ENCODE measurements at places on chromosomes 7 and 10.

GRCh38 chr7:28840592-28840995 is 117.5 kb downstream of the TRIL start:
- DNase-seq = no peak

DNA sequence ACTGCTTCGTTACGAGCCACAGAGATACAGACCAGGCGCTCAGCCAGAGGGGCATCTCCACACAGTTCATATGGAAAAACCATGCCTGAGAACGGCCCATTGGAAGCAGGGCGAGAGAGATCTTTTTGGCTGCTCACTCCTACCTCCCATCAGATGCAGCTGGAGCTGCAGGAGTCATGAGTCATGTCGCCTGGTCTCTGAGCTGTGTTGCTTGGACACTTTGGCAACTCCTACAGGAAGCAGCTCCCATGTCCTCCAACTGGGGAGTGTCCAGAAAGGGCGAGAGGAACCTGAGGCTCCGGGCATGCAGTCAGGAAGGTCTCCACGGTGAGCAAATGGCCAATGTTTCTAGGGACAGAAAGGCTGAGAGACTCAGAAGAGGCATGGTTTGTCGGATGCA is 24.9 kb downstream of the INSIG1 start:
- no peak for DNase-seq

- no peak for DNase-seq
Measured at GRCh38 chr7:21568762-21569161, 25.9 kb downstream of the DNAH11 start.

DNA sequence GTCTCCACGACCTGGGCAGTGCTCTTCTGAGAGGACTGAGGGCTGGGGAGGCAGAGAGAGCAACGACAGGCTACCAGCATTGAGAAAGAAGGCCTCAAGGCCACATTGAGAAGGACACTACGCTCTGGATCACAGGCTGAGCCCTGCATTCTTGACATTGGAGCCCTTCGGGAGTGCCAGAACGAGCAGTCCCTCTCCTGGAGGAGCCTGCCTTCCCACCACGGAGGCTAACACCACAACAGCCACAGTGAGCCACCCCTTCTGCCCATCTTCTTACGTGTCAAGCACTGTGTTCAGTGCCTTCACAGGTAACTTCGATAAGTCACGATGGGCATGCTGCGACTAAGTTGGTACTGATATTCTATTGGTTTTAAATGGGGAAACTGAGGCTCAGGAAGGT is 267.8 kb downstream of the RPS24 start:
- no peak for DNase-seq

DNA sequence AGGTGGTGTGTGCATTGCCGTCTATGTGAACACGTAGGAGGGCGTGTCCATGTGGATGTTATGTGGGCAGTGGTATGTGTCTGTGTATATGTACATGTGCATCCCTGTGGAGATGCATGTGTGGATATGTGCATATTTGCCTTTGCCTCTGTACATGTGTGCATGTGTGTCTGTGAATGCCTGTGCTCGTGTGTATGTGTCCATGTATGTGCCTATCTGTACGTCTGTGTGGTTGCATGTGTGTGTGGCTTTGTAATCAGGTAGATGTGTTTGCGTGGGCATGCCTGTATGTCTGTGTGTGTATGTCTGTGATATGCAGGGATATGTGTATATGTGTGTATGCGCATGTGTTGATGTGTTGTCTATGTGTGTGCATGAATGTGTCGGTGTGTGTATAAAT is 19.7 kb downstream of the ADCY1 start:
- DNase-seq = no peak

DNA sequence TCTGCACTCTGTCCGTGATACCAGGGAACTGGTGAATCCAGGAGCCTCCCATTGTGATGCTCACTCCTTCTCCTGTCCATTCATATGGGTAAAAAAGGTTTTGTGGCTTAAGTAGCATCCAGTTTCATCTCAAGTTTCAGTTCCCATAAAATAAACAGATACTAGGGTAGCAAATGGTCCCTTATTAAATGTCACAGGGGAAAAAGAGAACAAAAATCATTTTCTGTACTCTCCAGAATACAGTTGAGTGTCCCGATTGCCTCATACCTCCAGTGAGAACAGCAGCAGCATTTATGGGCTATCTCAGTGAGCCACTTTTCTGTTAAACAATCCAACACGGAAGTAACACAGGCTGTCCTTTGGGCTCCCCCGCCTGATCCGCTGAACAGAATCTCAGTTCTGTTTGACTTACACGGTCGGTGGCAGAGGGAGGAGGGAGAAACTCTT is 179.6 kb downstream of the CELF2 start:
- DNase-seq = no peak
